ENCODE measurements at places on chromosomes 11 and 22.

DNA sequence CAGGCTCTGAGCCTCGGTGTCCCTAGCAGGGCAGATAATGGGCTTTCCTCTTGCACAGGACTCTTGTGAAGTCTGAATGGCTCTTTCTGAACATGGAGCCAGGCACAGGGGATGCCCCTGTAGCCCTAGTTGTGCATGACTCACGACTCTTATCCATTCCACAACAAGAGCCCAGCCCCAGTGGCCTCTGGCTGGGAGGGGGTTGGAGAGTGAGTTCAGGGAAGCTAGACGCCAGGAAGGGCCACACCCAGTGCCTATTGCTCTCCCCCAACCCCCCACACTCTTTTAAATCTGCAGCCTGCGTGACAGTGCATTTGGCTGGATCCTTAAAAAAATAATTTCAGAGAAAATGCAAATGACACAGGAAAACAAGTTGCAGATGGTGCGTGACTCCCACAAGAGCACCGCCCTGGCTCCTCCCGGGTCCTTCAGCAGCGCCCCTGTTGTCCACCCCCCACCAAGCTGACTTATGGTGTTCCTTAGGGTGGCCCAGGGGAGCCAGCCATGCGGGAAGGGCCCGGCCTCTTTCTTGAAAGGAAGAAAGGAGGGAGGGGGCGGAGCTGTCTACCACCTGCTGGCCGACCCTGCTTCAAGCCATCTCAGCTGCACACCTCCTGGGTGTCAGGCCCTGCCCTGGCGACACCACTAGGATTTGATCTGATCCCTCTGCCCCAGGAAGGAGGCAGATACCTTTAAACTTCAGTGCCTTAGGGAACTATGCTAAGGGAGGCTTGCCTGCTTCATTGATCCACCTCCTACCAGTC lies 74.7 kb downstream of the MN1 start:
- no peak for DNase-seq

DNA sequence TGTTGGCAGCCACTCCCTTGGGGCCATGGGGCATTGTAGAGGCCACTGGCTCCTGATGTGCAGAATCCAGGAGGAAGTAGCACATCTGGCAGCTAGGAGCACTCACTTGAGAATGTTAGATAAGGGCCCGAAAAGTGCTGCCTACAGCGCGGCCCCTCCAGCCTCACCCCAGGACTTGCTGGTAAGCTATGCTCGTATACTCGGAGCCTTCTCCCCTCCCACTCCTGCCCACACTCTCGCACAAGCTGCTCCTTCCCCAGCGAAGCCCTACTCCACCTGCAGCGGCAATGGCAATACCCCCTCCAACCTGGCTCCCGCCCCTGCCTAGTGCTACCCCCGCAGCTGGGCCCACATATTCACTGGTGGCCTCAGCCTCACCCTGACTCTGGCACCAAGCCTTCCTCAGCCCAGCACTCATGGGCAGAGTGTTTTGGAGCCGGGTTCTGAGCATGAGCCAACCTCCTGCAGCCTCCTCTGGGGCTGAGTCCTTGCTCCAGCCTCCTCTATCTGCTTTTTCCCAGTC lies 47.7 kb downstream of the PDE2A start:
- DNase-seq = no peak

GRCh38 chr11:6022956-6023355 lies 7.6 kb downstream of the OR56A1 start:
- DNase-seq = peak; percentile 76

- no peak for DNase-seq
Observed at GRCh38 chr22:40817737-40818136, 1.4 kb downstream of the SLC25A17 start.

- DNase-seq = peak; percentile 1
Observed at GRCh38 chr11:77212314-77213007, 84.4 kb downstream of the MYO7A start.

- no peak for DNase-seq
Observed at GRCh38 chr11:65927904-65928397, 8.7 kb downstream of the DRAP1 start.
